Breast epithelium (tissue), 4 donors: ENCODE measurements at places on chromosomes 1 and 21.
A peak's percentile ranks its signal among the peaks of the same experiment; 100 is the strongest.

DNA sequence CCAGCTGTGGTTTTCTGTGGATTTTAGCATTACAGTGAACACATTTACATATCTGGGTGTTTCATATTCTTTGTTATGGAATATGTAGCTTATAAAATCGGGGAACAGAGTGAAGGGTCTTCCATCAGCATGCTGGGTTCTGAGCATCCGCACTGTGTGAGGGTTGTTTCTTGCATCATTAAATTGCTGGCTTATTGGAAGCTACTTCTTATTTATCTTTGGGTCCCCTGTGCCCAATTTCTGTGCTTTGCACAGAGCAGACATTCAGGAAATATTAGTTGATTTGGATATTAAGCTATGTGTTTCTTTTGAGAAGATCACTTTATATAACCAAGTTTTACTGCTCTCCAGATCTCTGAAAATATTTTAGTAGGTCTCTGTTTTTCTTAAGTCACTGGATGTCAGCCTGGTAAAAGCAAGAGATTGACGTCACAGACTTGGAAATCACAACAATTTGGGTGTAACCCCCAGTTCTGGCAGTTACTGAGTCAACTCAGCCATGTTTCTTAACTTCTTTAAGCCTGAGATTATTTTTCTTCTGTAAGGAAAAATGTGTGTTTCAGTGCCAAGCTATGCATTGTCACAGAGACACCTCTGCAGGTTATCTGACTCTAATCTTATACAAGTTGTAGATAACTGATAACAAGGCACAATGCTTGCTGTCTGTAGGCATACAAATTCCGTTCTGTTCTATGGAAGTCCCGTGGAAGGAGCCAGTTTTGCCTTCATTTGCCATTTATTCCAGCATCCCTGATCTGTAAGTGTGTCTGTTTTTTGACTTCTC lies 258.3 kb upstream of the KAZN start:
- no peak for DNase-seq

DNA sequence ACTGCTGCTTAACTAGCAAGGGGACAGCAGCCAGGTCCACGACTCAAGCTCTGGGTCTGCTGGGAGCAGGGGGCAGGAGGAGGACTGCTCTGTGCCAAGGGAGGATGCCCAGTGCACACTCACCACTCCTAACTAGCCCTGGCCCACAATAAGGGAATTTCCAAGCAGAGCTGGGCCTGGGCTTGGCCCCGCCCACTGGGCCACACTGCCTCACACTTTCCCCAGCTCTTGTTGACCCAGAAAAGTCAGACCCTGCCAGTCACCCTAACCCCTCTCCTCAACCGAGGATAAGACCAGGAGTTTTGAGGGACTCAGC lies 18.7 kb downstream of the SLC9A1 start:
- no peak for DNase-seq

GRCh38 chr1:31801458-31801857 lies 14.4 kb downstream of the SPOCD1 start:
- DNase-seq: no peak

- no peak for DNase-seq
Measured at GRCh38 chr1:212953321-212953720, 3.0 kb downstream of the VASH2 start.

DNA sequence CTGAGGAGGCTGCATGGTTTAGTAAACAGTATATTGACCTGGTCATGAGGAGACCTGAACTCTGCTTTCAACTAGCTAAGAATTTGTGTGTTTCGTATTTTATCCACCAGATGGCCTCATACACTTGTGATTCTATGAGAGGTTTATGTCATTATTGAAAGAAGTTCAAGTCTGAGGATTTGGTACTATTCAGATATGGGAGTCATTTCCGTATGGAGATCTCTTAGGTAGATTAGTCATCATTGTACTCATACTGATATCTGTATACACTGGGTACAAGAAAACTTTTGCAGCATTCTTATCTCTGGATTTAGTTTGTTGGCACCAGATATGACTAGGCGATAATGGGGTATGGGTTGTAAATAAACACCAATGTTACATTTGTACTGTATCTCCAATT lies 26.6 kb downstream of the ATF6 start:
- no peak for DNase-seq

DNA sequence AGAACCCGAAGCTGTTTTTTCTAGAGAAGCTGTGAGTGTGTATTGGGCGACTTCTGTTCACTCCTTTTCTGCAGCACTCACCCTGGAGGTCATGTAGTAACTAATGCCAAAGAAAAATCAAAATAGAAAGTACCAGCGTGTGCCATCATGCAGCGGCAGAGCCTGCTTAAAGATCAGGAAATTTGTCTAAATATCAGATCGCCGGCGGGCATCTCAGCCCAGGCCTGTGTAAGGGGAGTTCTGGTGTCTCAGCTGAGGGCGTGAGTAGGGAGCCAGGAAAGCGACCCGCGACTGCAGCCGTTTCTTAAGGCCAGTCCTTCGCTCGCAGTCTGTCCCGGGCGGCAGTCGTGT lies 768 bp downstream of the EDARADD start:
- DNase-seq: no peak

- DNase-seq: no peak
Measured at GRCh38 chr1:97538113-97538512, 382.7 kb downstream of the DPYD start.

GRCh38 chr21:34835526-34835925 lies 166.7 kb downstream of the CLIC6 start:
- peak; percentile 61 for DNase-seq

- DNase-seq: no peak
Measured at GRCh38 chr1:41766546-41766945, 152.2 kb downstream of the HIVEP3 start.

DNA sequence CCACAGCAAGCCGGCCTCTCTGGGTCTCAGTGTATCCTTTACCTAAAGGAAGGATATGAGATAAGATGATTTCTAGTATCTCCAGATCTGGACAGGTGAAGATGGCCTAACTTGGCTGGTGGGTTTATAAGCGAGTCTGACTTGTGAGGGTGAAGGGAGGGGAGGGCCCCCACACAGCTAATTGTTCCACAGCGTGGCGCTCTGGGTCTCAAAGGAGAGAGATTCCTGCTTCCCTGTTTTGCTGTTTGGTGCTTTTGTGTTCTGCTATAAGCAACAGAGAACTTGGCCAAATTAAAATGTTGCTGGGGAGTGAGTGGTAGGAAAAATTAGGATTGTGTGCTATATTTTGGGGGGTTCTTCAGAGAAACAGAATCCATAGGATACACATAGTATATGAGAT lies 28.9 kb upstream of the NLRP3 start:
- DNase-seq: no peak

- DNase-seq: no peak
Measured at GRCh38 chr1:38953433-38953860, 11.8 kb upstream of the RHBDL2 start.

- no peak for DNase-seq
Measured at GRCh38 chr1:211708006-211708405, 32.6 kb upstream of the NEK2 start.

GRCh38 chr1:41355356-41355755 lies 5.9 kb upstream of the FOXO6 start:
- DNase-seq: no peak

- no peak for DNase-seq
Measured at GRCh38 chr1:56432166-56432971, 147.0 kb downstream of the PLPP3 start.

GRCh38 chr21:26528882-26529281 lies 44.2 kb downstream of the CYYR1 start:
- DNase-seq: no peak

- no peak for DNase-seq
Measured at GRCh38 chr1:10467078-10467477, 5.3 kb downstream of the DFFA start.

- no peak for DNase-seq
Measured at GRCh38 chr1:54378157-54378873, 27.9 kb downstream of the SSBP3 start.

DNA sequence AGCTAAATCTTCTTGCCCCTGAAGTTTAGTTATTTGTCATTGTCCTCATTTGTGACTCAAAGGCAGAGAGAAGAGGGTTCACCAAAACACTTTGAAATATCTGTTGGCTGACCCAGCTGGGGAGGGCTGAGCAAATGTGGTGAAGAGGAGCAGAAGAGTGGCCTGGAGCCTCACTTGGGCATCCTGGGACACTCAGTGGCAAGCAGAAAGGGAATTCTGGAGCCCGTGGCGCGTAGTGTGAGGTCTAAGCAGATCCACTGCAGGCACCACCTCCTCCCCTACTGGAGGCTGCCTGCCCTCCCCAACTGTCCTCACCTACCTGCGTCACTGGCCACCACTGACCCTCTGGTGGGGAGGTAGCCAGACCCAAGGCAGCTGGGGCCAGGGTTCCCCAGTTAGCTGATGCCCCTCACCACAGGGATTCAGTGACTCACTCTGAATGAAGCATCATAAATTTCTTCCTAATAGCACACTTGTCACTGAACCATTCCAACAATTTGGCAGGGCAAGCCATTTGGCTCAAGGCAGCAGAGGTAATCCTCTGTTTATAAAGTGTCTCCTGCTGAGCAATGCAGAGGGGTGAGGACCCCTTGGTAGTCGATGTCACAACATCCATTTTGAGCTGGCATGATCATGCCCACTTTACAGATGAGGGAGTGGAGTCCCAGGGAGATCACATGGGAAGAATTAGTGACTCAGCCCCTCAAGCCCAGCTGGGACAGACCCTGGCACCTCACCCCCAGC lies 80.3 kb downstream of the NENF start:
- no peak for DNase-seq

DNA sequence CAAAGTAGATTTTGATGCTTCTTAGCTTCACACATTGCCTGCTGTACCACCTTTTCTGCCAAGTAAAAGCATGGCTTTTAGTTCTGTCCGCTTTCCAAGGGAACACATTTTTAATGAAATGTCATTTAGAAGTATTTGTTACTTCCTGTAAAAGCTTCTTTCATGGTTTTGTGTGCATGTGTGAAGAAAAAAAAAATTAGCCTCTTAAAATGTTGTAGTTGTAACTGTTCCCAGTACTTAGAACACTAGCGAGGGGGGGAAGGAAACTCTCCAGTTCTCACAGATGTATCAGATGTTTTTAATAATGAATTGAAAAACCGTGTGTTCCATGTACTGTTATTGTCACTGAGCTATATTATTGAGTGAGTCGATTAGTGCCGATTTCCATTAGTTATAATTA lies 568.3 kb upstream of the ADGRL2 start:
- DNase-seq: no peak

DNA sequence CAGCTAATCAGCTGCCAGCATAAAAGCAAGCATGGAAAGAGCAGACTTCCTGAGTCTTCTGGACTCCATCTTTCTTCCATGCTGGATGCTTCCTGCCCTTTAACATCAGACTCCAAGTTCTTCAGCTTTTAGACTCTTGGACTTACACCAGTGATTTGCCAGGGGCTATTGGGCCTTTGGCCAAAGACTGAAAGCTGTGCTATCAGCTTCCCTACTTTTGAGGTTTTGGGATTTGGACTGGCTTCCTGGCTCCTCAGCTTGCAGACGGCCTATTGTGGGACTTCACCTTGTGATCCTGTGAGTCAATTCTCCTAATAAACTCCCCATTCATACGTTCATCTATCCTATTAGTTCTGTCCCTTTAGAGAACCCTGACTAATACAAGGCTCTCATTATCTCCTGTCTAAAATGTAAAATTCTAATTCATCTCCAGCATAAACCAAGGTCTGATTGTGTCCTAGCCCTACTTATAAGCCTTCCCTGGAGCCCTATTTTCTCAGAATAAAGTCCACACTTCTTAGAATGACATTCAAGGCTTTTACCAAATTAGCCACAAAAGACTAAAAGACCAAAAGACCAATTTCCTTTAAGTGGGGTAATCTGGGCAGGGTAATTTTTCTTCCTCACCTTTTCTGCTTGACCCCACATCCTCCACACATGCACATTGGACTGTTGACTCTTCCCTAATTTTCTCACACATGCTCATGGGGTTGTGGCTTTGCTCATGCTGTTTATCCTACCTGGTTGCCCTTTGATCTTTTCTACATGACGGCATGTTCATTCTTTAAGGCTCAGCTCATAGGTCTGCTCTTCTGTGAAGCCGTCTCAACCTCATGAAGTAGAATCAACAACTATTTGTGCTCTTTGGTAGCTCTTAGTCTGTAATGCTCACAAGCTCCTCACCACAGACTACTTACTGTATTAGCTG lies 18.1 kb upstream of the ENAH start:
- DNase-seq: no peak

DNA sequence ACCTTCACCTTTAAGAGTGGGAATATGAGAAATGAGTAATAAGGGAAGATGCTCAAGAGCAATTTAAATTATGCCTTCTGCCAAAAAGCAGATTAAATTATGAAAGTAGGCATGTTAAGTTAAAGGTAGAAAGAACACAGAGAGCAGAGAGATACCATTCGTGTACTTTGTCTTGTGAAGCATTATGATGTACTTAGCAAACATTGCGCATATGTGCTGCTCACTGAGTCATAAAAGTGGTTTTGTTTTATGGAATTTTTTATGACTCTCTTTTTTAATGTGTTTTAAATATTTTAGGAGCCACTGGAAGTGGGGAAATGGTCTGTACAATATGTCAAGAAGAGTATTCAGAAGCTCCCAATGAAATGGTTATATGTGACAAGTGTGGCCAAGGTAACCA lies 35.3 kb downstream of the MTF2 start:
- no peak for DNase-seq

- DNase-seq: no peak
Measured at GRCh38 chr1:41659903-41660302, 175.4 kb upstream of the EDN2 start.

- no peak for DNase-seq
Measured at GRCh38 chr1:37006132-37006868, 28.0 kb downstream of the GRIK3 start.
